ENCODE measurements at places on chromosomes 11 and 22.

DNA sequence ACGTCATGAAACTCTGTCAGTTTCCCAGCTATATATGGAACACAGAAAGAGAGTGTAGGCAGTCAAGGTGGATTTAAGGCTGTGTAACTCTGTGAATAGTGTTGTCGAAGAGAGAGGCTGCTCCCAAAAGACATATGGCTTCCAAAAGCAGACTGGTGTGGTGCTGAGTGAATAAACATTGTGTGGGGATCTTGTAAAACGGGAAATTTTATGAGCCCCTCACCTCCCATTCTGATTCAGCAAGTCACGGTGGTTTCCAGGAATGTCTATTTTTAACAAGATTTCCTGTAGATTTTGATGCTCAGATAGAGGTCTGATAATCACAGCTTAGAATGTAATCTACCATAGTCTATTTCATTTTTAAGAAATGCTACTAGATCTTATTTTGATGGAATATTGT, 67.9 kb downstream of the SESN3 start:
- no peak for DNase-seq

DNA sequence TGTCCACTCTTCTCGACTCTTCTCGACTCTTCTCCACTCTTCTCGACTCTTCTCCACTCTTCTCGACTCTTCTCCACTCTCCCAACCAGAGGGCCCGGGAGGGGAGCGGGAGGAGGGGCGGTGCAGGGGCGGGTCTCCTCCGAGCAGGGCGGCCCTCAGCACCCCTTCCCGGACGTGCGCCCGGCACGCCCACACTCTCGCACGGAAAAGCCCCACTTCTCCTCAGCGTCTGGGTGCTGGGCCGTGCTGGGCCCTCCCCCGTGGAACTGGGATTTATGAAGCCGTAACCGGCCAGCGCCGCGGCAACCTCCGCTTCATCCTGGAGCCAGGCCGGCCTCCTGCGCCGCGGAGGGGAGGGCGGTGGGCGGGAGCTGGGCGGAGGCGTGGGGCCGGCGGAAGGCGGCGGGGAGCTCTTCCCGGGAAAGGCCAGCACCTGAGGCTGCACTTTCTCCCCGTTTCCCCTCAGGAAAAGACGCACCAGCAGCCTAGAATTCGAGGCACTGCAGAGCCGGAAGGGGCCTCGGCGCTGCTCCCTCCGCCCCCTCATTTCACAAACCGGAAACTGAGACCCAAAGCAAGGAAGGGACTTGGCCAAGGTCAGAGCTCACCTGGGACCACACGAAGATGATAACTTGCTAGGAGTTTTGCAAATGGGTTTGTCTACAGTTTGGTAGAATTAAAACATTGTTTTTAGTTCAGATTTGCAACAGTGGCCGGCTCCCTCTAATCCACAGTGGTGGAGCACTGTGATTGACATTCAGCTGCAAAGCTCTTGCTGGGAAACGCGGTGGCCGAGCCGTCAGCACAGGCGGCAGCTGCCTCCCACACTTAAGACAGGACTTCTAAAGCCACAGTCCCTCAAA, 31.6 kb upstream of the JAM3 start:
- peak; percentile 86 for DNase-seq

DNA sequence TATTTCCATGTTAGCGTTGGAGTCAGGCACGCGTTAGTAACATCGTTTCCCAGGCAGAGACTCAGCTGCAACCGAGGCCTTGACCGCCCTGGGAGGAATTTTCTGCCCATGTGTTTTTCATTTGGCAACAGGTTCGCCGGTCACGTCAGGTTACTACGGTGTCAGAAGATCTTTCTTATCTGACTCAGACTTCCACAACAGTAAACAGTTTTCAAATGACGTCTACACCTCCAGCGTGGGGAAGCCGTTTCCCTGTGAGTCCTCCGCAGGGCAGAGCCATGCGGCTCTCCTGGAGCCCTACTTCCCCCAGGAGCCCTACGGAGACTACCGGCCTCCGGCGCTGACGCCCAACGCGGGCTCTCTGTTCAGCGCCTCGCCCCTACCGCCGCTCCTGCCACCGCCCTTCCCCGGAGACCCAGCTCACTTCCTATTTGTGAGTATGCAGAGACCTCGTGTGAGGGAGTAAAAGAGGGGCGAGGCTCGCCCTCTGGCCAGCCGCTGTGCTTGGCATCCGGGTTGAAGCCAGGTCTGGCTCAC, 14.3 kb upstream of the POU2AF3 start:
- DNase-seq, result peak; percentile 88

GRCh38 chr11:66564538-66564937, 3.9 kb downstream of the CTSF start:
- no peak for DNase-seq

DNA sequence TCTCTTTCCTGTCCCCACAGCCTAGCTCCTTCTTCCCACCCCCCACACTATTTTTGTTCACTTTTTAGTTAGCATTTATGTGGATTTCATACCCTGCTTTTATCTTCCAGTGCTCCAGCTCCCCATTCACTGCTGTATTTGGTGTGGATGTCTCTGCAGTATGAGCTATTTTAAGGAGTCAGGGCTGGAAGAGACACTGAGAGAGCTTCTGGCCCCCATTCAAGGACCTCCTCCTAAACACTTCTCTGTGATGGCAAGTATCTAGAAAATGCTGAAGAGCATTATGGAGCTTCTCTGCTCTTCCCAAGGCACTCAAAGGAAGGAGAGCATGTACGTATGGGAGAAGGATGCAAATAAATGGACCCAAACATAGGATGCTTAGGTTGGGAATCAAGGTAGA, 79.5 kb downstream of the RAB30 start:
- peak; percentile 65 for DNase-seq

- no peak for DNase-seq
Observed at GRCh38 chr22:44825310-44826150, 73.2 kb downstream of the ARHGAP8 start.

GRCh38 chr11:76501526-76502202, 56.8 kb downstream of the EMSY start:
- DNase-seq, result no peak

Data from EH (cell line).